Left renal pelvis (tissue), 4 donors: ENCODE measurements at places on chromosomes 2 and 18. TPM values are rescaled to one million over a fixed set of nuclear protein-coding genes. Genes with fewer than 3 reads are reported as not detected.

DNA sequence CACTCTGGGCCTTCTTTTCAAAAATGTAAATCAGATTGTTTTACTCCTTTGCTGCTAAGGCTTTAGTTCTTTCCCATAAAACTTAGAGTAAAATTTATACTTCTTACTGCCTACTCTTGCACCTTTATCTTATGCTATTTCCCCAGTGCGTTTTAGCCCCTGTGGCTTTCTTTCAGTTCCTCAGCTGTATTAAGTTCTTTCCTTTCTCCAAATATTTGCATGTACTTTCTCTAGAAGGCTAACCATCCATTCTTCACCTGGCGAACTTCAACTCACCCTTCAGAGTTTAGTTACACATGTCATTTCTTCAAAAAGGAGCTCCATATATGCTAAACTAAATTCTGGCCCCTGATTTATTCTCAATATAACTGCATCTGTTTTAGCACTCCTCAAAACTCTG, 160.7 kb downstream of the FSHR start:
- DNase-seq: no peak

GRCh38 chr2:7281231-7282201, 364.3 kb downstream of the RNF144A start:
- DNase-seq: no peak

GRCh38 chr2:188678882-188679281, 295.3 kb upstream of the COL3A1 start:
- DNase-seq: no peak

GRCh38 chr2:241870611-241871537, 1.3 kb downstream of the RTP5 start:
- no peak for DNase-seq

DNA sequence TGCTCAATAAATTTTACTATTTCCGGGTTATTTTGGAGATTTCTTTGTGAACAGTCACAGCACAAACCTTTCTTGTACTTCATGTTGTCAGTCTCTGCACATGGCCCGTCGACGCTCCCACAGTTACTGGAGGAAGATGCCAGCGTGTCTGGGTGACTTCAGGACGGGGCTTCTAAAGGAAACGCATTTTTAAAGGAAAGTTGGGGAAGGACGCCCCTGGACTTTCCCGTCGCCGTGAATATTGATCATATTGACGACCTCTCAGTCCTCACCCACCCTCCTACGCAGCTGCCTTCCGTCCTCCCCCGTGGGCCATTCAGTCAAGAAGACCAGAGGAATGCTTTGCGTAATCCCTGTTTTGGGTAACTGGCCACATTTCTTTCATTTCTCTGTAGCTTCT, 71.1 kb upstream of the SNTG2 start:
- no peak for DNase-seq

- DNase-seq: no peak
Observed at GRCh38 chr2:147829106-147829505, 15.7 kb upstream of the ACVR2A start.

DNA sequence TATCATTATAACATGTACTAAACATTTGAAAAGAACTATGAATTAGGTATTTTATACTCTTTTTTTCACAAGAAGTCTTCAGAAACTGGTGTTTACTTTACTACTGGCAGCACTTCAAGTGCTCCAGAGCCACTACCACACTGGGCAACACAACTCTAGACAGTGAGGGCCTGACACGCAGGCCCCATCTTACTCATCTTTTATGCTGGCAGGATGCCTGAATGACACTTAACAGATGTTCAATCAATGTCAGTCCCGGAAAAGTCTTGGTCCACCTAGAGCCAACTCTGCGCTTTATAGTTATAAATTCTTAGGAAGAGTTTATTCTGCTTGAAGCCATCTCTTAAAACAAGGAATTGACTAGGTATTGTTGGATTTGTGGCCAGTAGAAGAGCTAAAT, 8.7 kb upstream of the WIPF1 start:
- no peak for DNase-seq

DNA sequence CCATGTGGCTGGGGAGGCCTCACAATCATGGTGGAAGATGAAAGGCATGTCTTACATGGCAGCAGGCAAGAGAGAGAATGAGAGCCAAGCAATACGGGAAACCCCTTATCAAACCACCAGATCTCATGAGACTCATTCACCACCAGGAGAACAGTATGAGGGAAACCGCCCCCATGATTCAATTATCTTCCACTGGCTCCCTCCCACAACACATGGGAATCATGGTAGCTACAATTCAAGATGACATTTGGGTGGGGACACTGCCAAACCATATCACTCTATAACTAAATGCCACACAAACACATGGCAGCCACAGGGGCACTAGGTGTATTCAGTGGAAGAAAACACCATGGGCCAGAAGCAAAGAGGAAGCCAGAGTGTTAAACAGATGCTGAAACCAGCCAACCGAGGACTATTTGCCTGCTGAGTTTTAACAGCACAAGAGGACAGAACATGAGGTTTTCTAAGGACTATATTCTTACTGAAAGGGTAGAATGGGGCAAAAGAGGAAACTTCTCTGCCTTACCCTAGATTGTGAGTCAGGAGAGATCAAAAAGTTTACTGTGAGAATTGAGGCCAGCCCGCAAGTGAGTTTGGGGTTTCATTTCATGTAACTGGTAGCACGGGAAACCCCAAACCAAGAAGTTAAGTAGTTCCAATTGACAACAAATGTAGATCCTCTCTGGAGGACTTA, 49.2 kb downstream of the SIGLEC15 start:
- DNase-seq: no peak

DNA sequence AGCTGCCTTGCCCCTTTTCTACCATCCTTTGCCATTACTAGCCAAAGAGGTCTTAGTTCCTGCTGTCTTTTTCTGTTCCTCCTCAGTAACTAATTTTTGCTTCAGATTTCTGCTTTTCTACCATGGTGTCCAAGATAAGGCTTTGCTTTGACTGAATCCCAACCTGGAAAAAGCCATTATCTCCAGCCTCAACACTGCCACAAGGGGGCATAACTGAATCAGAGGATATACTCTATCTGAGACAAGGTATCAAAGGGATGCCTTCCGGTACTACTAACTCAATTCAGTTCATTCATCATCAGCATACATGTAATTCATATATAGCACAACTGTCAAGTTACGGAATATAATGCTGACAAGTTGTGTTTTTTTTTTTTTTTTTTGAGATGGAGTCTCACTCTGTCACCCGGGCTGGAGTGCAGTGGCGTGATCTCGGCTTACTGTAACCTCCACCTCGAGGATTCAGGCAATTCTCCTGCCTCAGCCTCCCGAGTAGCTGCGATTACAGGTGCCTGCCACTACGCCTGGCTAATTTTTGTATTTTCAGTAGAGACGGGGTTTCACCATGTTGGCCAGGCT, 11.4 kb downstream of the OSGEPL1 start:
- no peak for DNase-seq

- no peak for DNase-seq
Observed at GRCh38 chr2:118348380-118349034, 260.2 kb downstream of the INSIG2 start.

DNA sequence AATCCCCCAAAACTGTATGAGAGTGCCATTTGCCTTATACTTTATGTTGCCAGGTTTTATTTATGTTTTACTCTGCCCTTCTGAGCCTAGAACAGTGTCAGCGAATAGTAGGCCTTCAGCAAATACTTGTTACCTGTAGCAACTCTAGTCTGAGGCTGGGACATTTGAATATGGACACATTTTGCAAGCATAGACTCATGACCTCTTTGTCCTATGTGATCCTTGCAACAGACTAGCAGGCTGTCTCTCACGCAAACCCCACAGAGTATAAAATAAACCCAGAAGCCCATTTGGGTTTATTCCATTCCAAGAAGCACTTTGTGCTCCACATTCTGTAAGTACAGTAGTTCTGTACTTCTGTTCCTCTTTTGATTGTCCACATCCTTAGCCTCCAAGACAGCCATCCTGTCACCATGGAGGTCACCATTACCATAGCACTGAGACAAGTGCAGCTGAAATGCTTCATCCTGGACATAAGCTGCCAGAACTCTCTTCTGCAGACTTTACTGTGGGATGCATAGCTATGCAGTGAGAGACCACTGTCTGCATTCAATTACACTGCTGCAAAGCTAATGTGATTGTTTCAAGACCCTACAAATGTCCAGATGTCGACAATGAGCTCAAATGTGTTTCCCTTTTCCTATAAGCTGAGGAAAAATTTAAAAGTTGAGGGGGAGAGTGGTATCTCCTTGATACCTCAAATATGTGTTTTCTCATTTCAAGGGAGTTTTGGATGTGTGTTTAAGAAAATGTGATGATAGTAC, 425.7 kb downstream of the PID1 start:
- peak; percentile 4 for DNase-seq

DNA sequence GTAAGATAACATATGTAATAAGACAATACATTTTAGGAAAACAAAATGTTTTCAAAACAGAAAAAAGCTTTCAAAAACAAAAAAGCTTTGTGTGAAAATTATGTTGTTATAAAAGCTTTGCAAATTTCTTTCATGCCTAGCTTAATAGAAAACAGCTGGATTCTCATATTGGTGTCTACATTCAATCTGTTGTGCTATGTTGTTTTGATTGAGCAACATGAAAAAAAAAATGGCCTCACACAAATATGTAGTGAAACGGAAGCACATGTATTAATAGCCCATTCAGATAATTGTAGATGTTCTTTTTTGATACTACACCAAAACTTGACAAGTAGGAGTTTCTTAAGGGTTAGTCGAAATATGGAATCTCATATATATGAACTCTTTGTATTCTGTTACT, 197.5 kb downstream of the ZEB2 start:
- no peak for DNase-seq

GRCh38 chr18:22933206-22933965, at the start of gene RBBP8:
TSS of gene RBBP8 (plus strand) at chr18:22933328. CDS start at chr18:22936852, 3,524 bp downstream.
- peak; percentile 72 for DNase-seq

DNA sequence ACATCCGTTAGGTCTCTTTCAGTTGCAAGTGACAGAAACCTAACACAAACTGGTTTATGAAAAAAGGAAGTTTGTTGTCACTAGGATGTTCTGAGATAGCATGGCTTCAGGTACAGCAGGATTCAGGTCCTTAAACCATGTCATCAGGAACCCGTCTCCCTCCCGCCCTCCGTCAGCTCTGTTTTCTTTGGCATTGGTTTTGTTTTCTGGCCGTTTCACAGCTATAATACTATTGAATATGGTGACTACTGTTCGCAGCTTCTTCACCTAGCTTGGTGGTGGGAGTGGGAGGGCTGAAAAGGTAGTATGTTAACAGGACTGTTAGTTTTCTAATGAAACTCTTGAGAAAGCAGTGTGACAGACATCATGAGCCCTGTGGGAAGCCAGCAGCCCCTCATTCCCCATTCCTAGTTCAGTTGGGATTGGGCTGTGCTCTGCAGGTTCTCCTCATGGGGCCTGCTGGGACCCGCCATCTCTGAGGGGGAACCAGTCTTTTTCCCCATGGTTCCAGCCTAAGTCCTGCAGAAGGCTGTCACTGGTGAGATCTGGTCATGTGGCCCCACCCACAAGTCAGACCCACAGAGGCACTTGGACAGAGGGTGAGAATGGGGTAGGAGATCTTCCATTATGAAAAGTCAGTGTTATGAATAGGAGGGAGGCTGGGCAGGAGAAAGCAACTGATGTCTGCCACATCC, 12.1 kb downstream of the PTMA start:
- no peak for DNase-seq

DNA sequence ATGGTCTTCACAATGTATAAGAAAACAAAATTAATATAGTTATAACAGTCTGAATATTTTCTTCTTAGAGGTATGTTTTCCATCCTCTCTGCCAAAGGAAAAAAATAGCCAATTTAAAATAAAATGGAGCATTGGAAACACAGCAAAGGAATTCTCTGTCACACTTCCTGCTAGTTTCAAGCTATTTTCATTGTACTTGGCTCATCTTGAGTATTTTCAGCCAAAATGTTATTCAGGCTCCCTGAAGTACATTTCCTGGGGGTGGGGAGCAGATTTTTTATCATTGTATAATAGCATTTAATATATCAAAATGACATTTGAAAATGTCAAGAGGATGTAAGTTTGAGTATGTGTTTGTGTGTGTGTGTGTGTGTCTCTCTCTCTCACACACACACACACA, 463.6 kb upstream of the REG3G start:
- DNase-seq: no peak

DNA sequence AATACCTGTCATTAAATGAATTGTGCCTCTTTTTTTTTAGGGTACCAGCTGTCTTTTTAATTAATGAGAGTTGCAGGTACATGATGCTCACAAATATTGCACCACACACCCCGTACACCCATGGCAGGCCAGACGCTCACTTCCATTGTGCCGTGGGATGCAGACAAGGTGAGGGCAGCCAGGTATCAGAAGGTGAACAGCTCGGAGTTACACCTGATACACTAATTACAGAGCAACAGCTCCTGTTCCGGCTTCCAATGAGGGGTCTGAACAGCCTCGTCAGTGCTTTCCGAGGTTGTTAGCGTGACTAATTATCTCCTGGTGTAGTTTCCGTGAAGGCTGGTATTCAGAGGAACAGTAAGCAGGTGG, 442.8 kb downstream of the ZNF516 start:
- DNase-seq: no peak

DNA sequence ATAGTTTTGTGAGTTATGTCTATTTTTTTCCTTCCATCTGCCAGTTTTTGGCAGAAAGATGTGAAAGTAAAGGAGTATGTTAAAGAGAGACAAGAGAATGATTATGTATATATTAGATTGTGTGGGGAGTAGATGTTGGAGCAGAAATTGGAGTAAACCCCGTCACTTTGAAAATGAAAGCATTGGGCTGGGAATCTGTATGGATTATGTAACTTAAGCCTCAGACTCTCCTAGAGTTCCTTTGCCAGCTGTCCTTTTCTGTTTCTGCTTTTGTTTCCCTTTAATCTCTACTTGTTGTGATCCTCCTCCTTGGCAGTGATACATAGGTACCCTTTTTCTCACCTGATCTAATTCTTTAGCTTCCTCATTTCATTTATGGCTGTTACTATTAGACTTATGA, 19.2 kb downstream of the CCDC138 start:
- no peak for DNase-seq

DNA sequence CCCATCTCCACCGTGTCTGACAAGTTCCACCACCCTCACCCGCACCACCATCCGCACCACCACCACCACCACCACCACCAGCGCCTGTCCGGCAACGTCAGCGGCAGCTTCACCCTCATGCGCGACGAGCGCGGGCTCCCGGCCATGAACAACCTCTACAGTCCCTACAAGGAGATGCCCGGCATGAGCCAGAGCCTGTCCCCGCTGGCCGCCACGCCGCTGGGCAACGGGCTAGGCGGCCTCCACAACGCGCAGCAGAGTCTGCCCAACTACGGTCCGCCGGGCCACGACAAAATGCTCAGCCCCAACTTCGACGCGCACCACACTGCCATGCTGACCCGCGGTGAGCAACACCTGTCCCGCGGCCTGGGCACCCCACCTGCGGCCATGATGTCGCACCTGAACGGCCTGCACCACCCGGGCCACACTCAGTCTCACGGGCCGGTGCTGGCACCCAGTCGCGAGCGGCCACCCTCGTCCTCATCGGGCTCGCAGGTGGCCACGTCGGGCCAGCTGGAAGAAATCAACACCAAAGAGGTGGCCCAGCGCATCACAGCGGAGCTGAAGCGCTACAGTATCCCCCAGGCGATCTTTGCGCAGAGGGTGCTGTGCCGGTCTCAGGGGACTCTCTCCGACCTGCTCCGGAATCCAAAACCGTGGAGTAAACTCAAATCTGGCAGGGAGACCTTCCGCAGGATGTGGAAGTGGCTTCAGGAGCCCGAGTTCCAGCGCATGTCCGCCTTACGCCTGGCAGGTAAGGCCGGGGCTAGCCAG, 1.2 kb downstream of the ONECUT2 start:
- DNase-seq: no peak

Gene PDE11A
- polyA plus RNA-seq: 5.9 TPM

Gene MSGN1
- not detected for polyA plus RNA-seq

Gene FBXO15
- 1.0 TPM for polyA plus RNA-seq

Gene FAHD2B
- polyA plus RNA-seq: 33.3 TPM
